AML-193 (cell line): ENCODE measurements at places on chromosomes 11 and 22.

- DNase-seq: peak; percentile 58
Observed at GRCh38 chr22:41478891-41479521, 10.1 kb downstream of the ACO2 start.

- DNase-seq: no peak
Observed at GRCh38 chr11:35330156-35330889, 89.0 kb downstream of the SLC1A2 start.

- no peak for DNase-seq
Observed at GRCh38 chr11:37203006-37203405, 605.0 kb upstream of the RAG2 start.

DNA sequence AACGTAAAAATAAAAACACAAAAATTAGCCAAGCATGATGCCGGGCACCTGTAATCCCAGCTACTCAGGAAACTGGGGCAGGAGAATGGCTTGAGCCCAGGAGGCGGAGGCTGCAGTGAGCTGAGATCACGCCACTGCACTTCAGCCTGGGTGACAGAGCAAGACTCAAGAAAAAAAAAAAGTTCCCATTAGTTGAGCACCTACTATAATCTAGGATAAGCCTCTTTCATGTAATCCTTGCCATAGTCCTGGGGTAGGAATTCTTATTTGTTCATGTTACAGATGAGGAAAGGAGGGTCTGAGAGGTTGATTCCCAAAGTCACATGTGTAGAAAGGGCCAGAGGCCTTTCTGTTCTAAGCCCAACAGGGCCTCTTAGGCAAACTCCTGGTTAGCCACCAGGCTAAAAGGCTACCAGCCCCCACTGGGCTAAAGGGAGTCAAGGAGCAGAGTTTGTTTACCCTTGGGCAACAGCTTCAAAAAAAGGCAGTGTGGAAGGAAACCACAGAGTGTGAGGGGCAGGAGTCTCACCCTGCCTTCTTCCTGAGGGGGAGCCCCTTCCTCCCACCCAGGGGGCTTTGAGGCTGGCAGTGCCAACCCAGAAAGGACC, 21.6 kb upstream of the CSNK1E start:
- peak; percentile 50 for DNase-seq
